Stimulated activated CD8-positive, alpha-beta memory T cell treated with anti-CD3 and anti-CD28 coated beads, Interleukin-15, amount 100 ng/mL, for 1 hour (primary cell): ENCODE measurements at places on chromosomes 7 and 10.

GRCh38 chr10:2476218-2476811 lies 591.0 kb upstream of the PFKP start:
- no peak for DNase-seq

- DNase-seq: no peak
These were observed 485.3 kb upstream of the GALNT17 start for GRCh38 chr7:70646536-70647248.

DNA sequence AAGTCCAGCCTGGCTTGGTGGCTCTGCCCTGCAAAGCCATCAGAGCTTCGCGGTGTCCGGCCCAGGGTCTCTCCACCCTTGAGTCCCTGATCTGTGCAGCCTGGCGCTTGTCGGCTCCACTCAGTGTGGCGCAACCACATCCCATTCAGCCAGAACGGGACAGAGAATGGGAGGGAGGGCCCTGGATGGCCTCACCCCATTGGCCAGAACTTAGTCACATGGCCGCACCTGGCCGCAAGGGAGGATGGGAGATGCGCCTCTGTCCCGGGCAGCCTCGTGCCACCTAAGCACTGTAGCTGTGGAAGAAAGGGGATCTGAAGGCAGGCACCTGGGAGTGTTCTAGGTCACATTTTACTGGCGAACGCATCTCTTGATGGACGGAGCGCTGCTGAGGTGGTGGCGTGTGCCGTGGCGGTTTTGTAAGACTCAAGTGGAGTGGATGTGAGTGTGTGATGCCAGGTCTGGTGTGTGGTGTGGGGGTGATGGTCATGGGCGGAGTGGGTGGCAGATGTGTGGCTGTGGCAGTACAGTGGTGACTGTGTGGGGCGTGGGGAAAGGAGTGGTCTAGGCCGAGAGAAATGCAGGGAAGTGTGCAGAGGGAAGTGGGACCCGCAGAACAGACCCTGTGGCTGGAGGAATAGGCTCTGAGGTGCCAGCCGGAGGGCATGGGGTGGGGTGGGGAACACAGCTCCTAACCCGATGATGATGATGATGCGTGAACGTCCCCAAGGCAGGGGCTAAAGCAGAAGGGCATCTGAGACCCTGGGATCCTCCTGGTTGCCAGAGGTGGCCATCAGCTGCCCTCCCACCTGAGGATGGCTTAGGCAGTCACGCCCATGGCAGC lies 19.0 kb downstream of the CLEC2L start:
- no peak for DNase-seq

DNA sequence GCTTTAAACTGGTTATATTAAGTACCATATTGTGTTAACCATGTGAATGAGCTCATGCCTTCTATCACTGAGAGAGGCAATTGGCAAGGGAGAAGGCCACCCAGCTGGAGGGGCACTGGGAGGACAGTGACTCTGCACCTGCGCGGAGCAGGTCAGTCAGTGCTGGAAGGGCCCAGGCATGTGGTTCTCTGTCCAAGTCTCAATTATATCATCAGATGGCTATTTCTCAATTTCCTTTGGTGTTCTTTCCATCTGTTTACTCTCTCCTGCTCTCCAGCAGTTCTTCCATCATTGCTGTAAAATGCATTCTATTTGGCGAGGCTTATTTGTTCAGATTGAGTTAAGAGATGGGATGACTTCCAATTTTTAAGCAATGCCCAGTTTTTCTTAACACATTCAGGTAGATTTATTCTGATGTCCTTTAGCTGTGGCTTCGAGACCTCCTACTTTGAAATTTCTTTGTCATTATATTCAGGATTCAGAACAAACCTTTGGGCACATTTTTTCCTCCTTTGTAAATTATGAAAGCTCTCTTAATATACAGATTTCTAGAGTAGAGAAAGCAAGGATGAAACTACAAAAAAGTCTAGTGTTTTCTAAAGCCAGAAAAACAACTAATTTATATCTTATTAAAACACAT lies 159.3 kb downstream of the BMPER start:
- no peak for DNase-seq
